ENCODE measurements at places on chromosomes 7 and 10.

DNA sequence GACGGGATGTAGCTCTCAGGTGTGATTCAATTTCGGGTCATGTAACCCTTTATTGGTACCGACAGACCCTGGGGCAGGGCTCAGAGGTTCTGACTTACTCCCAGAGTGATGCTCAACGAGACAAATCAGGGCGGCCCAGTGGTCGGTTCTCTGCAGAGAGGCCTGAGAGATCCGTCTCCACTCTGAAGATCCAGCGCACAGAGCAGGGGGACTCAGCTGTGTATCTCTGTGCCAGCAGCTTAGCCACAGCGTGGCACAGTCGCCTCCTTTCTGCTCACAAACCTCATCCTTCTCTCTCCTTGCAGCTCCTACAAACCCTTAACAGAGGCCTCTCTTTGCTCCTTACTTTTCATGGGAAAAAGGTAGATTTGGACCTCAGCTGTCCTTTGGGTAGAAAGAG is 197.5 kb upstream of the PRSS58 start:
- DNase-seq: no peak

GRCh38 chr7:20348125-20348807 is 17.6 kb downstream of the ITGB8 start:
- DNase-seq: no peak

- no peak for DNase-seq
Measured at GRCh38 chr10:96495544-96495943, 18.2 kb downstream of the TLL2 start.

- no peak for DNase-seq
Measured at GRCh38 chr10:29089091-29089490, 199.8 kb upstream of the LYZL1 start.

- peak; percentile 47 for DNase-seq
Measured at GRCh38 chr10:48655411-48656240, 29.0 kb upstream of the WDFY4 start.

GRCh38 chr7:92608380-92609322 is 18.5 kb upstream of the FAM133B start:
- no peak for DNase-seq

DNA sequence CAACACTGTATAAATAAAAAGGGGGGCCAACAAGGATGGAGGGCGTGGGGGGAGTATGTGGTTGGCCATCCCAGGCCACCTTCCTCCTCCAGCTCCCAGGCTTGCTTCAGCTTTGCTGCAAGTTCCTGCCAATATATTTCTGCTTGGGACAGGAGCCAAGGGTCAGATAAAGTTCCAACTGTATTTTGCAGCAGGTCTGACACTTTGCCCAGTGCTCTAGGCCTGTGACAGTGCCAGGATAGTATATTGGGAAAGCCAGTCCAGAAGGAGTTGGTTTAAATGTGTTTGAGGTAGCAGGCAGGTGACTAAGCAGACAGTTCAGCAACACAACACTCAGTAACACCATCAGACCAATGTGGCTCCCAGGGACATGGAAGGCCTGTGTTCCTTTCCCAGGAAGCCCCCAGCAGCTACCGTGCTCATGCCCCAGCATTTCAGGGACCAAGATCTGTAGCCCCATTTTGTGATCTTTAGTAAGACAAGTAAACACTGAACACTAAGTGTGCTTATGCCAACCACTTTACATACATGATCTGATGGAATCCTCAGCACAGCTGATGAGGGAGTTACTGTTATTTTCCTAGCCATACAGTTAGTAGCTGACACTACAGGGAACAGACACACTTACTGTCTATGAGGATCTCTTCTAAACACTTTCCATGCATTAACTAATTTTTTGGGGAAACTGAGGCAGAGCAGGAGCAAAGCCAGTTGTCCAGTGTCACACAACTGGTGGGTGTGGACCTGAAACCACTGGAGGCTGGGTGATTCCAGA is 38.9 kb downstream of the DNAJB12 start:
- DNase-seq: no peak

DNA sequence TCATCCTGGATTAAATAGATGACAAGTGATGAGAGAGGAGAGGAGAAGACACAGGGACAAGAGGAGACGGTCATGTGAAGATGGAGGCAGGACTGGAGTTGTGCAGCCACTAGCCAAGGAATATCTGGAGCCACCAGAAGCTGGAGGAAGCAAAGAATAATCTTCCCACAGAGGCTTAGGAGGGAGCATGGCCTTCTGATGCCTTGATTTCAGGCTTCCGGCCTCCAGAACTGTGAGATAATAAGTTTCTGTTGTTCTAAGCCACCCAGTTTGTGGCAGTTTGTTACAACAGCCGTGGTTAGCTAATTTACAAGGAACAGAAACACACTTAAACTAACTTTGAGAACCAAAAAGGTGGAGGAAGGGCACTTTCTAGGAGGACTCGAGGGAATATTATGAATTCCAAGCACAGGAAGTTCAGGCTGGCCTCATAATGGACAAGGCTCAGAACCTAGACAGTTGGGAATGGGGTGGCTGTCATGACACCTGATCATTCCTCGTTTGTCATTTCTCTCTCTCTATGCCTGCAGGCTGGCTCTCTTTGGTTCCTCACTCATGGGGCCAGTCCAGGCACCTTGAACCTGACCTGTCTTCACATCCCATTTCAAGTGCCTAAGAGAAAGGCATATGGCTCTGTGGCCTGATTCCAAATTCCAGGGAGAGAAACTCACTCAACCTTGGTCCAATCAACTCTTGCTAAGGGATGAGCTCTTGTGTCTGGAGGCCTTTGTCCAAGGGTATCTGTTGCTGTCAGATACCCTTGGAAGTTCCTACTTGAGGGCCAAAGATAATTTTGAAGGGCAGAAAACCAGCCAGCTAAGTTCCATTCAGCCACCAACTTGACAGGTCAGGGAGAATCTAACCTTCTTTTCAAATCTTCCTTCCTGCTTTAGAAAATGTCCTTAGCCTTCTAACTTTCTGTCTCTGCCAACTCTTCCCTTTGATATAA is 33.5 kb upstream of the PDZD8 start:
- DNase-seq: no peak

GRCh38 chr10:6743291-6743849 is 163.3 kb upstream of the PRKCQ start:
- DNase-seq: no peak

GRCh38 chr7:87032604-87033339 is 26.7 kb downstream of the ELAPOR2 start:
- DNase-seq: no peak

DNA sequence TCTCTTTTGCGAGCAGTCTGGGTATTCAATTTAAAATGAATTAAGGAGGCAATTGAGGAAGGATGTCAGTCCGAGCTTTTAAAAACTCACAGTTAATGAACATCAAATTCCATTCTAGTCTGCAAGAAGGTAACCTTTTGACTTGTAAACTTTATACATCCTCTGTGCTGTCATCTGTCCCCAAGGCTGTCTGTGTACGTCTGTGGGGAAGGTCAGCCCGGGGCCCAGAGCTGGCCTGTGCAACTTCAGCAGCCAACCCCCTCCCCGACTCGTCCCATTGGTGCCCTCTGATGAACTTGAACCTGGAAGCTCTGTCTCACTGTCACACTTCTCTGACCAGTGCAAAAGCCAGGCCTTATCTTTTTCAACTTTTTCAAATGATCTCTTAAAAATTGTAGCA is 80.3 kb downstream of the CCDC3 start:
- DNase-seq: no peak

GRCh38 chr10:38143587-38143986 is 49.5 kb downstream of the ZNF37A start:
- DNase-seq: no peak

DNA sequence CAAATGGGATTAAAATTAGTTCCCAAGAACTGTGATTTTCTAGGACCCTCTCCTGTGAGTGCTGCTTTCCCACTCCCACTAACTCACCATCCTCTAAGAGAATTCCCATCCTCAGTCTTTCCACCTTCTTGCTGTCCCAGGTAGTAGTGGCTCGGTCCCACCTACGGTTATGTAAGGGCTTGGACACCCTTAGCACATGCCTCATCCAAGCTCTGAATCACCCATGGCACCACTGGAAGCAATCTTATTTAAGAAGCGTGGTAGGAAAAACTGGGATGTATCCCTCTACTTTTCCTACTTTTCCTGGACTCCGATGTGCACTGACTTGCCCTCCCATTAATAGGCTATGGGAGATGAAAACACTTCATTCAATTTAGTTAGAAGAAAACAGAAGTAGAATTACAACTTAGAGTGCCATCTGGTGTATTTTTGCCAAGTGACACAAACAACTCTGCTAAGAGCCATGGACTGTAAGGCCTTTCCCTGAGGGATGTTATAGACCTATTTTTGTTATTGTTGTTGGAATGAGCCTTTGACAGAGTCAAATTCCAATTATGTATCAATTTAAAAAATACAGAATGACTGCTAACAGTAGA is 13.7 kb upstream of the ANKRD22 start:
- DNase-seq: no peak

DNA sequence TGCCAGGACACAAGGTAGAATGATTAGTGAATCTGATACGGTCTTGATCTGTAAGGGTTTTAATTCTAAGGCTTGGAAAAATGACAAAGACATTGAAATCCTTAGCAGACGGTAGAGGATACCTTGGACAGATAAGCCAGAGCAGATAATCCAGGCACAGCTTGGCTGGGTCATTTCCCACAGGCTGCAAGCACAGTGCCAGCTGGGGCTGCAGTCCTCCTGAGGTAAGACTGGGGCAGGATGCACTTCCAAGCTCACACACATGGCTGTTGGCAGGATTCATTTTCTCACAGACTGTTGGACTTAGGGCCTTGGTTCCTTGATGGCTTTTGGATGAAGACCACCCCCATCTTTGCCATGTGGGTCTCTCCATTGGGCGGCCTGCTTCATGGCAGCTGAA is 63.2 kb upstream of the BMPER start:
- no peak for DNase-seq

DNA sequence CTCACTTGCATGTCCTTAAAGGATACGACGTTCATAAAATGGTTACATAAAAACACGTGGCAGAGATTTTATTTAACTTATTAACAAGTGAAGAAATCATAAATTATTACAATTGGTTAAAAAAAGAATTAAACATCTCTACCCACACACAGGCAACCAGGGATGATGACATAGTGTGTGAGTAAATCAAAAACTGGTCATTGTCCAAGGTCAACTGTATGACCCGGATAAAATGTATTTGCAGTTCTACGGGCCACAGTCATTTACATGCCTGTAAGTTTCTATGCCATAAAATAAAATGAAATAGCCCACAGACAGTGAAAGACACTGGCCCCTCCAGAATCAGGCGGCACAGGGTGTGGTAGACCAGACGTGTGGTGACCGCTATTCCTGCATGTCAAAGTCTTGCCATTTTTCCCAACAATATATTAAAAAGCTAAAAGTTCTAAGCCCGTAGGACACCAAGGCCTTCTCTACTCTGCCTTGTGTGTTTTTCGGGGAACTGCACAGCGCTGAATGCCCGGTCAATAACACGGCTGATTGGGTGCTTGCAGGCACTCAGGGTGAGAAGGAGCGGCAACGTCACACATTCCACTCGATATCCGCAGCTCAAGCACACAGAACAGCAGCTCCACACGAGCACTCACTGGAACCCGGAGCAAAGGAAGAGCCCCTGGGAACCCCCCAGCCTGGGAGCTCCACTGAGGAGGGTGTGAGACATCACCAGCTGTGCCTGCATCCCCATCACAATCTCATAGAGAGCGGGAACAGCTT is 143.3 kb upstream of the PPP2R2D start:
- DNase-seq: no peak

DNA sequence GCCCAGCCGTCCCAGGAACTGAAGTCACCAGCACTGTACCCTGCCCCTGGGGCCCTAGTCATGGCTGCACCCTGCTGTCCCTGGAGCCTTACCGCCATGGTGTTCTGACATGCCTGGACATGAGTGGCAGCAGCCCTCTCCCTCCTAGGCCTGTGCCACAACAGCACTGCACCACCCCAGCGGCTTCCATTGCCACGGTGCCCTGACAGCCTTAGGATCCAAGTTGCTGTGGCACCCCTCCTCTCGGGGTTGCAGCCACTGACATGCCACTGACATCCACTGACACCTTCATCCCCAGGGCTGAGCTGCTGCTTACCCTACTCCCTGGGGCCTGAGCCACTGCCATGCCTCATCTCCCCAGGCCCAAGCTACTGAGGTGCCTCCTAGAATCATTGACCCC is 39.6 kb upstream of the SHH start:
- DNase-seq: no peak

- no peak for DNase-seq
Measured at GRCh38 chr10:126585249-126586017, 85.1 kb downstream of the C10orf90 start.

- DNase-seq: no peak
Measured at GRCh38 chr10:3293581-3294431, 121.2 kb upstream of the PITRM1 start.

DNA sequence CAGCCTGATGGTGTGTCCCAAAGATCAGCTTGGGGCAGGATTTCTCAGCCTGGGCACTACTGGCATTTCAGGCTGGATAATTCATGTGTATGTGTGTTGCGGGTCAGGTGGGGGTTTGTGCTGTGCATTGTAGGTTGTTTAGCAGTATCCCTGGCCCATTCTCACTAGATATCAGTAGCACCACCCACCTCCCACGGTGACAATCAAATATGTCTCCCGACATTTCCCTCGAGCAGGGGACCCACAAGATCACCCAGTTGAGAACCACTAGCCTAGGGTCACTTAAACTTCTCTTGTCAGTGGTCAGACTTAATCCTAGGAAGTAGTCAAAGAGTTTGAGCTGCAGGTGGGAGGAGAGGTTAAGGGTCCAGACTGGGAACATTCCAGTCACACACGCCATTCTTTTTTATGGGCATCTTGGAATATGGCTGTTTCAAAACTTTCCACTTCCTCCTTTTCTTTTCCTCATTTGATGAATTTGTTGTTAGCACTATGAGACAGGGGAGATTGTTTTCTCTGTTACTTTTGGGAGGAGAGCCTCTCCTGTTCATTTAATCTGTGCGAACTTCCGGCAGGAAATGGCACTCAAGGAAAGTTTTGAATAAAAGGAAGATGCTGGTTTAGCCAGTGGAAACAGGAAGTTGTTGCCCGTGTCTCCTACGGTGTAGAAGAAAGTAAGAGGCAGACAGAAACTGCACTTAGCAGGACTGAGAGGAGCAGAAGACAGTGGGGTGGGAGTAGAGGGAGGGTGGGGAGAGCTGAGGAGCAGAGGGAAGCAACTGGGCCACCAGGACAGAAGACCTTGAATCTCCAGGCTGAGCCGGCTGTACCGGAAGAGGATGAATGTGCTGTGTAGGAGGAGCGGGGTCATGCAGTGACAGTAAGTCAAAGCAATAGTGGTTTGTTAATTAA is 17.6 kb upstream of the EXOC6 start:
- DNase-seq: no peak

Data from stimulated activated naive B cell treated with anti-CD40 and anti-IgM and Interleukin-4, amounts not matched to agents 10 μg/mL and 1 μg/mL and 100 μg/mL, for 72 hours (primary cell).